CD4-positive, alpha-beta T cell treated with Interleukin-4 for 1 hour (primary cell): ENCODE measurements at places on chromosomes 6 and 20.

- no peak for DNase-seq
These were observed 83.4 kb downstream of the EYA2 start for GRCh38 chr20:46977909-46978588.

- DNase-seq = no peak
These were observed 18.8 kb downstream of the EYA2 start for GRCh38 chr20:46913329-46914044.

DNA sequence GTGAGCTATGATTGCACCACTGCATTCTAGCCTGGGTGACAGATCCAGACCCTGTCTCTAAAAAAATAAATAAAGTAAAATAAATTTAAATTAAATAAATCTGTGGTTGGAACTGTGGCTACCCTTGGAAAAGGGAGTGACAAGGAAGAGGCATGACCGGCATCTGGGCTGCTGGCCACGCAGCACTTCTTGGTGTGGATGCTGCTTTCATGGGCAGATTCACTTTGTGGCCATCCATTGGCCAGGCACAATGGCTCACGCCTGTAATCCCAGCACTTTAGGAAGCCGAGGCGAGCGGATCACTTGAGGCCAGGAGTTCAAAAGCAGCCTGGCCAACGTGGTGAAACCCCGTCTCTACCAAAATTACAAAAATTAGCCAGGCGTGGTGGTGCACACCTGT lies 16.1 kb downstream of the EBF4 start:
- DNase-seq = no peak

GRCh38 chr20:40104959-40105358 lies 584.1 kb downstream of the MAFB start:
- DNase-seq = no peak

DNA sequence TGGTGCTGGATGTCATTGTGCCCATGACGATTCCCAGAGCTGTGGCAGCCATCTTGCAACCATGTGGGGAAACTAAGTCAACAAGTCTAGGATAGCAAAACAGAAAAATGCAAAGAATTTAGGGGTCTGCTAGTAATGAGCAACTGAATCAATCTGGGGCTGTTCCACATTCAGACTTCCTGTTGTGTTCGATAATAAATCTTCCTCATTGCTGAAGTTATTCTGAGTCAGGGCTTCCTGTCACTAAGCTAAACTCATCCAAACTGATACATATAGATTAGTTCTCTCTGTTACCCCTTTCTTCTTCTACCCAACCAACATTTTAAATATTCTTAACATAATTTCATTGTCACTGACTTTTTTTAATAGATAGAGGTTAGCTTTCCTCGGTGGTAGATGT lies 205.9 kb downstream of the HACE1 start:
- no peak for DNase-seq

DNA sequence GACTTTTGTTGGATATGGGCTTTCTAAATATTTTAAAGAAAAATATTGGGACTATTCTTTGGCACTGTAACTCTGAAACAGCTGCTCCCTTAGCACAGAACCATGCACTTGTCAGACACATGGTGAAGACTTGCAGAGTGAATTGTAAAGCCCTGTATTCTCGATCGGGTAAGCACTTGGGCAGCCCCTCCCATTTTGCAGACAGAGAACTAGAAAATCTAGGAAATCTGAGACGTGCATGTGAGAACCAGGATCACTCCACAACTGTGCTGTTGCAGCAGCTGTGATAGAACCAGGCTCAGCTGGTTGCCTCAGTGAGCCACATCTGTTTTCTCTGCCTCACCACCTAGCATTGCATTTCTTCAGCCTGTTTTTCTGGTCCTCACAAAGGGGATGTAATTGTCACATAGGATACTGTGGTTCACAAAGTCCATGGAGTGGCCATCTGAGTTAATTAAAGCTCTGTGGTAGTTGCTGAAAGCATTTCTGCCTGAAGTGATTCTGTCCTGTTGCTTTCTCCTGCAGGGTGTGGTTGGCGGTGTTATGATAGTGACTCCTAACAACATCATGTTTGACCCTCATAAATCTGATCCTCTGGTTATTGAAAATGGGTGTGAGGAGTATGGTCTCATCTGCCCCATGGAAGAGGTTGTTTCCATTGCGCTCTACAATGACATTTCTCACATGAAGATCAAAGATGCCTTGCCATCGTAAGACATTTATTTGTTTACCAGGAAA lies 71.8 kb upstream of the HINT3 start:
- DNase-seq = no peak

- no peak for DNase-seq
These were observed 166.8 kb upstream of the PREP start for GRCh38 chr6:105569706-105570105.

DNA sequence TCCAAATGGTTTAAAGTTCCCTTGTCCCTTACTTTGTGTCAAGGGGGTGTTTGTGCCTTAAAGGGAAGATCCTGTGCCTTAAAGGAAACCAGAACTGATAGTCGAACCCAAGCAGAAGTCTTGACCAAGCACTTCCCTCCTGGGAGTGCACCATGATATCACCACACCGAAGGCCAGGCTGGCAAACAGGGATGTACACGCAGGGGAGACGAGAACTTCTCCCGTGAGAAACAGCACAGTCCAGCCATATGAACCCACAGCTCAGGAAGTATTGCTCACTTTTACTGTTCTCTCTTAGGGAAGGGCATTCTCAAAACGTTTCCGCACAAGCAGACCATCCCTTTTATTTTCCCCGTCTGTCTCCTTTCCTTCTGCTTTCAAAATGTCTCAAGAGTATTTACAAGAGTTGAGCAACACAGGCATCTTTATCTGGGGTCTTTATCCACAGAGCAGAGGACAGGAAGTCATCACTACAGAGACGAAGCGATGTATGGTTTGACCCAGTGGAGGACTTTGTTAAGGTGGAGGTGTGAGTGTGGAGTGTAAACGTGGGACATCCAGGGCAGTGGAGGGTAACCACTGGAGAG lies 12.8 kb upstream of the SERPINB1 start:
- DNase-seq = peak; percentile 74

DNA sequence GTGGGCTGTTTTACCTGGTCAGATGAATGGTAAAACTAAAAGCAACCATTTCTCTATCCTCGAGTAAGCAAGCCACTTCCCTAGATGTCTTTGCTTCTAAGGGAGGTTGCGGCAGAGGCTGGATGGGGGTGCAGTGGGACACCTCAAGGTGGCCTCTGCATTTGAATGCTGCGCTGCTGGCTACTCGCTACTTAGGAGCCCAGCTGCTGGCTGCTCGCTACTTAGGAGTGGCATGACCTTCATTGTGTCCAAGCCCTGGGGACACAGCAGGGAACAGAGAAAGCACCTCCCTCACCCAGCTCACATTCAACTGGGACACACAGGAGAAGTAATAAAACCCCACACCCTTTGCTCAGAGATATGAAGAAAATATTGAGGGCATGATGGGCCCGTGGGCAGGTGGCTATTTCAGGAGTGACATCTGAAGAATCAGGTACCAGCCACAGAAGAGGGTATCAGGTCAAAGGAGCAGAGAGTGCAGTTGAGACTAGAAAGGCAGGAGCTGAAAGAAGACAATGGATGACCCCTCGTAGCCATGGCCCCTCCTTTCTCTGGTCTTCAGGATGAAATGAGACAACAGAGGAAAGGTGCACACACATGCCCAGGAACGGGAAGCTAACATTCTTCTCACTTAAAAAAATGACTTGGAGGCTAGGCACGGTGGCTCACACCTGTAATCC lies 149.4 kb downstream of the ZMYND8 start:
- no peak for DNase-seq

- DNase-seq = no peak
These were observed 6.6 kb upstream of the SPO11 start for GRCh38 chr20:57323034-57323433.

GRCh38 chr6:72739368-72739779 lies 117.5 kb downstream of the KCNQ5 start:
- no peak for DNase-seq

- no peak for DNase-seq
These were observed 2.5 kb downstream of the HDDC2 start for GRCh38 chr6:125299257-125299656.

- no peak for DNase-seq
These were observed 167.7 kb downstream of the DOK5 start for GRCh38 chr20:54642864-54643667.

DNA sequence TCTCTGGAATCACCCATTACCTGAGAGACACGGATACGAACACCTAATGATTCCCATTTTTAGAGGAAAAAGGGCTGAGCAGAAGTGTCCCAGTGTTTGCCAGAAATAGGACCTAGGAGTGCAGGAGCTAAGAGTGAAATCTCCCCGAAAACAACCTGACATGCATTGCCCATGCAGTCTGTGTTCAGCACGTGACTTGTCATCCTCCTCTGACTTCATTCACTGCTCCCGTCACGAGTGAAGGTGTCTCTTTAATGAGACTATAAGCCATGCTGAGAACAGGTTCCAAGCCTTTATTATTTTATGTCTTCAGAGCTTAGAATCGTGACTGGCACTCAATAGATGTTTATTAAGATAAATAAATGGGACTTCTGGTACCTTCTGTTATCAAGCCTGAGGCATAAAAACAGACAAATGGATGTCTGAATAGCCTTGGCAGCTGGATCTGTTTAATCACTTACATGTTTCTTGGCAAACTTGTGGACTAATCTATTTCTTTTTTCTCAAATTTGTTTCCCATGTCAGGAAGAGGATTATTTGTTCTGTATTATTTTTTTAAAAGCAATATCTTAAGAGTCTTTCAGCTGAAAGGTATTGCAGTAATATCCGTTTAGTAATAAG lies 3.7 kb upstream of the MLIP start:
- DNase-seq = no peak

GRCh38 chr6:34671801-34672656 lies 24.5 kb downstream of the ILRUN start:
- DNase-seq = peak; percentile 88

DNA sequence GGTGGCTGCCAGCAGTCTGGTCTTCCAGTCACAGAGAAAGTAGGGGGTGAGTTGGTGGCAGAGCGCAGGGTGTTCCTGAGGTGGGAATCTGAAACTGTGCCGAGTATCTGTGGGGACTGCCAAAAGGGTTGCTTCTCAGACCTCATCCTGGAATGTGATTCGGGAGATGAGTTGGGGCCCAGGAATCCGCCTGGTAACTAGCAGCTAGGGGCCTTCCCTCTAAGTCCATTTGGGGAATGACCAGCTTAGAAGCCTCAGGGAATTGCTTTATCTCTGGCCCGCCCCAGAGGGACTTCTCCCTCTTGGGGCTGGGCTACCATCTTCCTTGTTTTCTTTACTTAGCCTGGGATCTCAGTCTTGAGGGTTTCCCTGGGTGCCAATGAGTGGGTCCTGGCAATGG lies 49.6 kb downstream of the MOCS1 start:
- DNase-seq = no peak

GRCh38 chr6:3334555-3334954 lies 75.8 kb downstream of the PSMG4 start:
- no peak for DNase-seq

DNA sequence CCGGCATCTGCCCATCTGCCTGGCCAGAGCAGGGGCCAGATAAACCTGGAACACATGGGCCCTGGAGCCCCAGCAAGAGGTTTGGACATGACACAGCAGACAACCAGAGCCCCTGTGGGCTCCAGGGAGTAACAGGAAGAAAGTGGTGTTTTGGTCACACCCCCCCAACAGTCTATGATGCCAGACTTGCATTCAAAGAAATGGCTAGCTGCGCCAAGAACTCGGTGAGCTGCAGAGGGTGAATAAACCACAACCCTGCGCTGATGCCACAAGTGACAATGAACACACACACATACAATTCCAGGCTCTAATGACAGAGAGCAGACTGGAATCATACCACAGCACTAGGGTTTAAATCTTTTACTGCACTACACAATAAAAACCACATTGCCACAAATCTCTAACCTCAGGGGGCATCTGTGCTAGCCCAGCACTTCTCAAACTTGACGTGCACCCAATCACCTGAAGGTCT lies 34.0 kb downstream of the TRERF1 start:
- peak; percentile 54 for DNase-seq

DNA sequence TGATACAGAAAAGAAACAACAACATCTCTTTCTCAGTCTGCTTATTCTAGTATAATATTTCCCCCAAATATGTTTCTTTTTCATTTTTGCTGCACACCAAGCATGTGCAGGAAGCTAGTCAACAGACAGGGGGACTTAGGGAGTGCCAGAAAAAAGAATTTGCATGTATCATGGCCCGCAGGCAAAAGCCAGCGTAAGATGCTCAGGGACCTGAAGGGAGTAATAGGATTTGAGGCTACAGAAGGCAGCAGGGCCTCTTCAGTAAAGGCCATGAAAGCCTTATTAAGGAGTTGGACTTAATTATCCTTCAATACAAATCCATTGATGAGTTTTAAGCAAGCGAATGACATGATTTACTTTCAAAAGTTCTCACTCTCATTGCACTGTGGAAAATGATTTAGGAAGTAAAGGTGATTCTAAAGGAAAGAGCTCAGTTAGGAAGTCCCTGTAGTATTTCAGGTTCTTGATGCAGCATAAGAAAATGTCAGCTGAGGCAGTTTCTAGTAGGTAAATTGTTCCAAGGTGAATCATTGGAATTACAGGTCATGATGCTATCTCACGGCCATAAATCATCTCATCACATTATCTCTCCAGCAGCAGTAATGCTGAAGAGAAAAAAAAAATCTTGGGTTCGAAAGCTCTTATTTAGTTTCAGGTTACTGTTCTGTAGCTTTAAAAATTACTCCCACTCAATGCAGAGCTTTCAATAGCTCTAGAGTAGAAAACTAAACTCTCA lies 94.8 kb downstream of the PTCHD4 start:
- no peak for DNase-seq

GRCh38 chr6:35073766-35074471 lies 67.2 kb downstream of the TCP11 start:
- no peak for DNase-seq

- DNase-seq = no peak
These were observed 131.2 kb upstream of the FAM184A start for GRCh38 chr6:119209452-119210205.

- DNase-seq = no peak
These were observed 311.8 kb downstream of the CD83 start for GRCh38 chr6:14429396-14429795.

GRCh38 chr6:154933181-154933827 lies 61.8 kb upstream of the TIAM2 start:
- DNase-seq = no peak
